ENCODE measurements at places on chromosomes 7 and 10.

- no peak for DNase-seq
These were observed 168.8 kb upstream of the POT1 start for GRCh38 chr7:125098377-125098970.

DNA sequence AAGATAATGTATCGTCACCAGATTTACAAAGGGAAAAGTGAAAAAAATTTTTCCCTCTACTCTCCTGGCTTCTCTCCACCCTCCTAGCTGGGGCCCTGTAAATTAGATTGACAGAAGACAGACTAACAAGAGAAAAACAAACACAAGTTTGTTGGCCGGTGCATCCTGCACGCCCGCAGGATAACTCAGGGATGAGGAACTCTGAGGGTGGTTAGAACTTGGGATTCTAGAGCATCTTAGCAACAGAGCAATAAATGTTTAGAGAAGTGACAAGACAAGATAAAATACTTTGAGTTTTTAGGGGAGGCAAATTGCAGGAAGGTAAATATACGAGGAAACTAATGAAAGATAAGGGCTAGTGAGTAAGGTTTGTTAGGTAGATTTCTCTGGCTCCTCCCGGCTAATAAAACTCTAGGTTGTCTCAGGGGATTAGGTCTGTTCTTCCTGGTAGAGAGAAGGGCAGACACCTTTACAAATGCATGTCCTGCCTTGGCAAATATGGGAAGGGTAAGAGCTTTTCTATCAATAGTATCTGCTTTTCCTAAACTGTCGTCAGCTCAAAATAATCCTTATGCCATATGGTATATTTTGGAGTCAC lies 4.3 kb upstream of the UCN3 start:
- DNase-seq = no peak

DNA sequence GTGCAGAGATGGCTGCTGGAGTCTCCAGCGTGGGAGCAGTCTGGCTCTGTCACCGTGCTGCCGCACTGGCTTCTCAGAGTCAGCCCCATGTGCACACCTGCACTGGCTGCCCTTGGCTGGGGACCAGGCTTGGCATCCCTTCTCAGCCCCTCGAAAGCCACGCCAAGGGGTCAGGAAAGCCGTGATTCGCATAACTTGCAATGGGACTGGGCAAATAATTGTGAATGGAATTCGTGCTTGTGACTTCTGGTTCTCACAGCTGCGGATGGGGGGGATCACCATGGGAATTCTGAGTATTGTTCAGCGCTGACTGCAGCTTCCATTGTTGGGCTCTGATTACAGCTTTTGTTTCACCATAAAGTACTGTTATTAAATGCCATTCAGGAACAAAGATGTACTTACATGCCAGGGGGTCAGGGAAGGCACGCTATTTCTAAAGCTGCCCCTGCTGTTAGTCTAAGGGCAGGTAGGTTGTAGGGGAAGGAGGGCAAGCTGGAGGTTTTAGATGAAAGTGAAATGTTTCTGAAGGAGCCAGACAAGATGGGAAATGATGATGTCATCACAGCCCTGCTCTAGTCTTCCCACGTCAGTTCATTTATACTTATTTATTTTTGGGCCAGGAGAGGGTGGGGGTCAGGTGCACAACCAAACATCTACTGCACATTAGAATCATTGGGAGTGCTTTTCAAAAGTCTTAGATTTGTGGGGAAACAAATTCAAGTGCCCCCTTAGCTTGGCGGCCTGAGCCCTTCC lies 5.8 kb upstream of the PLEKHA1 start:
- no peak for DNase-seq

- no peak for DNase-seq
These were observed 36.2 kb downstream of the NOLC1 start for GRCh38 chr10:102188298-102188940.

DNA sequence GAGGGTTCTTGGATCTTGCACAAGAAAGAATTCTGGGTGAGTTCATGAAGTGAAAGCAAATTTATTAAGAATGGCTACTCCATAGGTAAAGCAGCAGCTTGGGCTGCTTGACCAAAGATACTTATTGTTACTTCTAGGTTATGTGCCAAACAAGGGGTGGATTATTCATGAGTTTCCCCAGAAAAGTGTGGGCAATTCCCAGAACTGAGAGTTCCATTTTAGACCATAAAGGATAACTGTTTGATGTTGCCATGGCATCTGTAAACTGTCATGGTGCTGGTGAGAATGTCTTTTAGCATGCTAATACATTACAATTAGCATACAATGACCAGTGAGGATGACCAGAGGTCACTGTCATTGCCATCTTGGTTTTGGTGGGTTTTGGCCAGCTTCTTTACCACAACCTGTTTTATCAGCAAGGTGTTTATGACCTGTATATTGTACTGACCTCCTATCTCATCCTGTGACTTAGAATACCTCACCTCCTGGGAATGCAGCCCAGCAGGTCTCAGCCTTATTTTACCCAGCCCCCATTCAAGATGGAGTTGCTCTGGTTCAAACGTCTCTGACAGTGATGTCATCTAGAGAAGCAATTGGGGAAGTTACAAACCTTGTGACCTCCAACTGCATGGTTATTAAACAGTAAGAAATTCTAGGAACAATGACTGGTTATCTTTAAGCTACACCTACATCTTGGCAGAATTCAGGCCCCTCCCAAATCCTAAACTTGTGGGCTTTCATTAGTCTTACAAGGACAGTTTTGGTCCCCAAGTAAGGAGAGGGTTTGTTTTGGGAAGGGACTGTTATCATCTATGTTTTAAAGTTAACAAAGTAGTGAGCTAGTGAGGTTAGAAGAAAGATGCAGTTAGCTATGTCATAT lies 48.0 kb upstream of the INHBA start:
- no peak for DNase-seq

DNA sequence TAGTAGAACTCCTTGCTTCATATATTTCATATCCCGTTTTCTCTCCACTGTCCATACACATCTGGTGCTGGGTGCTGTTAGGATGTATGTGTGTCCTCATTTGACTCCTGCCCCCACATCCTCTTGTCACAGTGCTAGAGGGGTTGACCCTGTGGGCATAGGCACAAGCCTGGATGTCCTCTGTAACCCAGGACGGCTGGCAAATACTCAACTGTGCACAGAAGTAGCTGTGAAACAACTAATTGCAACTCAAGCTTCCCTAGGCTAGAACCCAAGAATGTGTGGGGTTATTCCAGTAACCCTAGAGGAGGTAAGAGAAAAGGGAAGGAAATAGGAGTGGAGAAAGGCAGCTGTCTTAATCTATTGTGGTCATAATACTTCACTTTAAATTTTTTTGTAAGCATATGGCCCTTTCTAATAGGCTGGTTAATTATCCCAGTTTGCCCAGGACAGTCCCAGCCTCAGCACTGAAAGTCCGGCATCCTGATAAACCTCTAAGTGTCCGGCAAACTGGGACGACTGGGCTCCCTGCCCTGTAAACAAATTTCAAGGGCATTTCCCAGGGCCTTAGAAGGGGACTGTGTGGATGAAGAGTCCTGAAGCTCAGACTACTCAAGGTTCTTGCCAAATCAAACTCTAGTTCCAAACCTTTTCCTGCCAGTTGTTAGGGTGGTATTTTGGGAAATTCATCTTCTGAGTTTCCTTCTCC lies 283.2 kb upstream of the CELF2 start:
- DNase-seq = no peak

- DNase-seq = no peak
These were observed 1.8 kb downstream of the PPP1R35 start for GRCh38 chr7:100434297-100435144.

DNA sequence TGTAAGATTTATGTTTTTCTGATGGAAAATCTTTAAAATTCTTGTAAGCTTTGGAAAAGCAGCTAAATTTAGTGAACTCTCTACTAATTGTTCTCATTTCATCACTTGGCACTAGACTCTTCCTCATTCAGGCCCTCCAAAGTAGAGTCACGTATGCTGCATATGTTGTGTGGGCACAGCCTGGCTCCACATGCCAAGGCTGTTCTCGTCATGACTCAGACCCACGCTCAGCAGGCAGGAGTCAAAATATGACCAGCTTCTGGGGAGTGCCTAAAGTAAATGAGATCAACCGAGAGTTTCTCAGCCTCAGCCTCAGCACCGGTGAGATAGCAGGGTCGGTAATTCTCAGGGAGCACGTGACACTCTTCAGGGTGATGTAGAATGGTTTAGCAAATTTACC lies 1672.9 kb downstream of the REEP3 start:
- no peak for DNase-seq

DNA sequence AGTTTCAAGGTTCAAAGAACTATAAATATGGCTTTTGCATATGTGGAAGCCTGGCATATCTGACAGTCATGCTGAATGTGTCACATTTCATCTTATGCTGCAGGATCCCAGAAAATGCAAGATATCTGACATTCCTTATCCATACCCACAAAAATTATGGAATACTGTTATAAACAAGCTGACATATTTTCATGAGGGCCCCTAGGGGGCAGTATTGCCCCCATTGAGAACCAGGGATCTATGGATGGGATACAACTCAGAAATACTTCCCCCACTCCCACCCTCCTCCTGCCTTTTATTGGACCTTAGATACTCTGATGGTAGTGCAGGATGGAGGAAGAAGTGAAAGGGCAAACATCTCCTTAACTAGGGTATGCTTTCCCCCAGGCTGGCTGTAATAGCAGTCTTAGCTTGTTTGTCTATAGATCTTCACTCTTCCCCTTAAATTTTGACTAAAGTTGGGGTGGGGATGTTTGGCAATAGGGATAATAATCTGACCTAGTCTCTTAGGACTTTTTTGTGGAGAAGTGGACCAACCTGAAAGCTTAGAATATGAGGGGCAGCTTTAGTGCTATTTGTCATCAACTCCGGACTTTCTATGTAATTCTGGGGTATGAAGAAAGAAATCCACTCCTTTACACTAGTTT lies 3.5 kb upstream of the GNGT1 start:
- no peak for DNase-seq

GRCh38 chr10:84415539-84416244 lies 87.3 kb downstream of the CCSER2 start:
- no peak for DNase-seq

DNA sequence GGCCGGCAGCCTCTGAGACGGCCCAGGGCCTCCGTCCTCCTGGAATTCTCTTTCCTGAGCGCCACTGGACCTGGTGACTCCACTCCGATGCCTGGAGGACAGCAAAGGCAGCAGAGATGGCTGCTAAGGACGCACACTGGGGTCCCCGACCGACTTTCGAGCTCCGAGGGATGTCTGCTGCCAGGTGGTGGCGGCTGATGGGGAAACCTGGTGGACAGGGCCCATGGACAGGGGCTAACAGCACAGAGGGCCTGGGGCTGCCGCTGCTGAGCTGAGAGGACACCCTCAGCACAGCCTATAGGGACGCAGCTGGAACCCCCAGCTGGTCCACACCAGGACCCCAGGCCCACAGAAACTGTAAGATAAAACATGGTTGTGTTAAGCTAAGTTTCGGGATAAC lies 366.3 kb downstream of the DNAJB6 start:
- no peak for DNase-seq

DNA sequence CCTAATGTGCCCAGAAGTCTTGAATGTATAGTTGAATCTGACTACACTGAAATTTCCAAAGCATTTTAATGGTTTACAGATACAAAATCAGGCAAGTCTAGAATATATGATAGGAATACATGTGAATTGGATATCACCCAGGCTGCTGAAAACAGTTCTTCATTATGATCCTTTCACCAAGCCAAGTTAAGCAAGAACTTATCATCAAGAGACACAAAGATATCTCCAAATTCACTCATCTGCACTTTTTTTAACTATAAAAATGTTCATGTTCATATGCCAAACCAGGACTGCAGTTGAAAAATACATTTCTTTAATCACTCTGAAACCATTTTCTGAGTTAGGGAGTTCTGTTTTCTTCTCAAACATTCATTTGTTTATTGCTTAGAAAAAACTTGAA lies 412.6 kb upstream of the C7orf33 start:
- DNase-seq = no peak

- DNase-seq = no peak
These were observed 1.2 kb upstream of the OR6V1 start for GRCh38 chr7:143050931-143051330.

GRCh38 chr10:69645296-69646184 lies 15.5 kb downstream of the FAM241B start:
- no peak for DNase-seq

GRCh38 chr10:21904930-21905329 lies 98.6 kb downstream of the DNAJC1 start:
- no peak for DNase-seq

DNA sequence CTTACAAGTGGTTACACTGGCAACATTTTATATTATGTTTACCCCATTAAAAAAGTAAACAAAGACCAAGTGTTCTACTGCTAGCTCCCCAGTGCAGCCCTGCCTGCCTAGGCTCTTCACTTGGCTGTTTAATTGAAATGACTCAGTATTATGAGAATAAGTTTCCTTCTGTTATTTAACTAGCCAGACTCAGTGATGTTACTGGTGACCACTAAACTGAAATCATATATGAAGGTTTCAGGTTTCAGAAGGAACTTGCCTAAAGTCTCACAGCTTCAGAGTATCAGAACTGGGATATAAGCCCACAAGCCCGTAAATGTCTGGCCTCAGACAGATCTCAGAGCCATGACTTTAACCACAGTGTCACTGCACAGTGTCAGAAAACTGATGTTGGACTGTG lies 66.8 kb upstream of the EXOC4 start:
- DNase-seq = no peak

GRCh38 chr7:92634924-92635519 lies 44.8 kb upstream of the FAM133B start:
- no peak for DNase-seq

GRCh38 chr10:58781873-58782488 lies 269.3 kb downstream of the BICC1 start:
- no peak for DNase-seq

GRCh38 chr10:85598646-85599045 lies 767.9 kb downstream of the GRID1 start:
- DNase-seq = no peak

- no peak for DNase-seq
These were observed 586 bp downstream of the GCK start for GRCh38 chr7:44188480-44189225.

GRCh38 chr10:62059217-62059920 lies 157.9 kb downstream of the ARID5B start:
- no peak for DNase-seq

GRCh38 chr7:1848911-1849311 lies 178.8 kb downstream of the ELFN1 start:
- no peak for DNase-seq

- no peak for DNase-seq
These were observed 19.7 kb downstream of the LIPK start for GRCh38 chr10:88725798-88726197.

DNA sequence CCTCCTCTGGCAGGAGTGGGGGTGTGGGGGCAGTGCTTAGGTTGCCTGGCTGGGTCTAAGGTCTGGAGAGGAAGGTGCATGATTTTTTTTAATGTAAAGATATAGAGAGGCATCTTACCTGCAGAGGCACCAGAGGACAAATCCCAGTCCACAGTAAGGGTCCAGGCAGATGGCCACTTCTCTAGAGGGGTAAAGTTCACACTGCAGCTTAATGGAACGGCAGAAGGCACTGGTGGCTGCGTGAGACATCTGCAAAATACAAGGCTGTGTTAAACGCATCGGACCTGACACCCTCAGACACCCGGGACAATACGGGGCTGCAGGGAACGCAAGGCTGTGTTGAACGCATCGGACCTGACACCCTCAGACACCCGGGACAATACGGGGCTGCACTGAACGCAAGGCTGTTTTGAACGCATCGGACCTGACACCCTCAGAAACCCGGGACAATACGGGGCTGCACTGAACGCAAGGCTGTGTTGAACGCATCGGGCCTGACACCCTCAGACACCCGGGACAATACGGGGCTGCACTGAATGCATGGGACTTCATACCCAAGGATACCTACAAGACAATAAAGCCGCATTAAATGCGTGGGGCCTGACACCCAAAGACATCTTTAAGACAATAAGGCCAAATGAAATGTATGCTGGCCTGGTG lies 206.0 kb downstream of the ZMYND11 start:
- DNase-seq = no peak
